ENCODE measurements at places on chromosomes 13 and 19. TPM values are rescaled to one million over a fixed set of nuclear protein-coding genes. Genes with fewer than 3 reads are reported as not detected.
A peak's percentile ranks its signal among the peaks of the same experiment; 100 is the strongest.

DNA sequence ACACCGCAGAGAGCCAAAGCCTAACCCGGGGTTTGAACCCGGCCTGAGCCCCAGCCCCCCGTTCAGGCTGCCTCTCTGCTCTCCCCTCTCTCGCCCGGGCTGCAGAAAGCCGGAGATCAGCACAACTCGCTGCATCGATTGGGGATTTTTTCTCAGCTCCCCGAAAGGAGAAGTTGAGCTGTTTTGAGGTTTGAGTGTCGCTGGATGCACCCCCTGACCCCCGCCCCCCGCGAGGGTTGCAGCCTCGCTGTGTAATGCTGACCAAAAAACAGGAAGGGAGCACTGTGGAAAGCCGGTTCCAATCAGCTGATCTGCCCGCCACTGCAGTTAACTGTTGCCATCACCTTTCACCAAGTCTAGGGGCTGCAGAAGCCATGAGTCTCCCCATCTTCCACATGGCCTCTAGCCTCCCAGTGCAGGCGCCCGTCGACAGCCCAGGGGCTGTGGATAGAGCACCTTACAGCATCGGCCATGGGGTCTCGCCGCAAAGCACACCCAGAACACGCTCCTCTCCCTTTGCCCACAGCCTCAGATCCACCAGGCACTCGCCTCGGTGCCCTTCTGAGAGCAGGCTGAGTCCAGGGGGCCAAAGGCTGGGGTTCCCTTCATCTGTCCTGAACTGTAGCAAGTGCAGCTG lies 34.5 kb downstream of the MYO9B start:
- H3K27me3 ChIP-seq = no peaks in the 10 kb centered on the region
- no peaks in the 10 kb centered on the region for H3K36me3 ChIP-seq
- DNase-seq = no peak
- peak overlapping the region; percentile 4 for H3K27ac ChIP-seq

GRCh38 chr19:14004619-14005348 lies 1.3 kb downstream of the RFX1 start:
- H3K27ac ChIP-seq = peak overlapping the region; percentile 85
- H3K4me1 ChIP-seq = no peaks in the 10 kb centered on the region
- H3K4me3 ChIP-seq = no peak overlapping the region

DNA sequence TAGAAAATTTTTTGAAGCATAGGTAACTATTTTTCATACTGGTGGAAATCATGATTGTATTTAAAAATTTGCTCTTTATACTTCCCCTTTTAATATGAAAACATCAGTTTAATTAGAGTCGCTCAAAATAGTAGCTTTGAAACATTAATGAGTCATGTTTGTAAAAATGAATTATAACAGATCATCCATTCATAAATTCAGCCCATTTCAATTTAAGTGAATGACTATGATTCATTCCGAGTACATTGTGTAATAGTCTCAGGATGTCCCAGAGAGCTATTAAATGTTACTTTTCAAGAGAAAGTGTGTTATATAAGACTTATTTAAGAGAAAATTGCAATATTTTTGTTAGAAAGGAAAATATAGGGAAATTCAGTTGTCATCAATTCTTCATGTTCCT lies 111.0 kb downstream of the FNDC3A start:
- no peaks in the 10 kb centered on the region for H3K4me1 ChIP-seq
- H3K36me3 ChIP-seq = no peaks in the 10 kb centered on the region
- H3K27me3 ChIP-seq = no peaks in the 10 kb centered on the region
- H3K27ac ChIP-seq = no peak overlapping the region

GRCh38 chr13:78024996-78025395 lies 106.4 kb upstream of the EDNRB start:
- no peaks in the 10 kb centered on the region for H3K27me3 ChIP-seq
- no peak overlapping the region for H3K27ac ChIP-seq
- no peak overlapping the region for H3K4me3 ChIP-seq
- no peaks in the 10 kb centered on the region for H3K4me1 ChIP-seq
- H3K36me3 ChIP-seq = no peaks in the 10 kb centered on the region

GRCh38 chr13:39375601-39376000 lies 227.4 kb downstream of the LHFPL6 start:
- H3K27me3 ChIP-seq = no peaks in the 10 kb centered on the region
- no peak for DNase-seq
- H3K4me1 ChIP-seq = peaks cover 25% of the 10 kb centered on the region
- H3K27ac ChIP-seq = no peak overlapping the region

DNA sequence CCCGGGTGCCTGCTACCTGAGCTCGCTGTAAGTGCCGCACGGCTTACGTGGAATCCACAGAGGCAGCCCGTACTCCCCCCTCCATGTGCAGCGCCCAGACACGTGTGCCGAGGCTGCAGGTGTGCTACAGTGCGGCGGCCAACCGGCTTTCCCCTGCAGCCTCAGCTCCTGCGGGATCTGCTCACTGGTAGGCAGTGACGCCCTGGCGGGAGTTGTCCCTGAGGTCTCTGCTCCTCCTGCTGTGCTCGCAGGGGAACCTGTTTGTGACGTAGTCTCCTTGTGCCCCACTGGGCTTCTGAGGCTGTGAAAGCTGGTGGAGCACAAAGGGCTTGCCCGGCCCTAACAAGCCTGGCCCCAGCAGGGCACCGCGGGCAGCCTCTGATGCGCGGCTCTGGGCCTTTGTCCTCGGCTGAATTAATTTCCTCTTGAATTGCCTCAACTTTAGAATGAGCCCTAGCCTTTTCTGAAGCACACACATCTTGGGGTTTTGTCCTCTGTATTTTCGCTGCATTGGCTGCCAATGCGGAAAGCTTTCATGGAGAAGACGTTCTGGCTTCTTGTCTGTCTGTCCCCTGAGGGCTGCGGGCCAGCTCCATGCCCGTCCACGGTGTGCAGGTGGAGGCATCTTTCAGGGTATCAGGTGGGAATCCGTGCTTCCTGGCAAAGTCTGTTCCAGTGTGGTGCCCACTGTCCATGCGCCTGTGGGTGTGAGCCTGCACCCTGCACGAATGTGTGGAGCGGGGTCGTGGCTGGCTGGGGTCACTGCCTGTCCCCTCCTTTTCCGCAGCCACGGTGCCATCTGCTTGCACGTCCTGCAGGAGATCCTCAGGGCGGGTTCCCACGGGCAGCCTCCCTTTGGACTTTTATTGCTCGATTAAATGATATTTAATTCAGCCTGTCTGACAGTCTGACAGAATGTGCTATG lies 77.3 kb upstream of the MCF2L start:
- no peak overlapping the region for H3K4me3 ChIP-seq
- H3K36me3 ChIP-seq = no peaks in the 10 kb centered on the region
- H3K4me1 ChIP-seq = no peaks in the 10 kb centered on the region
- H3K27me3 ChIP-seq = no peaks in the 10 kb centered on the region
- no peak for DNase-seq

Gene ZNF611
- 28.5 TPM for total RNA-seq

Gene KANK3
- 15.9 TPM for total RNA-seq

Gene ZNF415
- total RNA-seq = 10.3 TPM
